ENCODE measurements at places on chromosomes 7 and 10.

DNA sequence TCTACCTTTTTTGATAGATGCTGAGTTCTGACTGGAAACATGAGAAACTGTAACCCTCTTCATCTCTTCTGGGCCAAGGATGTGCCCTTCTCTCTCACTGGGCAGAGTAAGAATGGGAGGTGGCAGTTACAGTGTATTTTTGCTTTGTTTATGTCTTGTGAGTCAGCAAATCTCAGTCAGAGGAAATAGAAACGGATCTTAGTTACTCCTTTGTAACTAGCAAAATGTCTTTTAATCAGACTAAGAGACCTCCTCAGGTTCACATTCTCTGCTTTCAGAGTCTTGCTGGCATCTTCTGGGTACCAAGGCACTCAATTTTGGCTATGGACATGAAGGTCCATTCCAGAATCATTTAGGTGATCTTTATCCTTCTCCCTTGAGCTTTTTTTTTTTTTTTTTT, 70.9 kb downstream of the HHEX start:
- no peak for DNase-seq

- DNase-seq, result no peak
Measured at GRCh38 chr10:45466784-45467183, 92.8 kb downstream of the ALOX5 start.

DNA sequence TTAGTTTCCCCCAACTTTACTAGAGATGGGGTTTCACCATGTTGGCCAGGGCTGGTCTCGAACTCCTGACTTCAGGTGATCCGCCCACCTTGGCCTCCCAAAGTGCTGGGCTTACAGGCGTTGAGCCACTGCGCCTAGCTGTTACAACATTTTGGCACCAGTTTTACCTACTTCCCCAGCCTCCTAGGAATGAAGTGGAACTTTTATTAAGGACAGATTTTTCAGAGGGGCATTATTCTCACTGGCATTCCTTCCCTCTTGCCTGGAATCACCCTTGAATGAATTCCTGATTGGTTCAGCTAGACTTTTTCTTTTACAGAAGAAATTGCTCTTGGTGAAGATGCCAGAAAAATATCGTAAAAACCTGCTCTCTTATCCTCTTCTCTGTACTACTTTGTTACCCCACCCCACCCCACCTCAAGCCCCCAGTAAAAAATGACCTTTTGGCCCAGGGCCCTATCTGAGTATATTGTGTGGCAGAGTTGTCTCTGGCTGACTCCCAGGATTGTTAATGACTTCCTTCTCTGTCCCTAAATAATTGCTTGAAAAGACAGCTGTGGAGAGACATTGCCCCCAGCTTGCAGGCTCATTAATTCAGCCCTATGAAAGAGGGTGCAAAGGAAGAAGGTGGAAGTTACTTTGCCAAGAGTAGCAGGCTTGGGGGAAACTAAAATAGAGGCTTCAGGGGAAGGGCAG, 189.6 kb downstream of the AUTS2 start:
- no peak for DNase-seq

DNA sequence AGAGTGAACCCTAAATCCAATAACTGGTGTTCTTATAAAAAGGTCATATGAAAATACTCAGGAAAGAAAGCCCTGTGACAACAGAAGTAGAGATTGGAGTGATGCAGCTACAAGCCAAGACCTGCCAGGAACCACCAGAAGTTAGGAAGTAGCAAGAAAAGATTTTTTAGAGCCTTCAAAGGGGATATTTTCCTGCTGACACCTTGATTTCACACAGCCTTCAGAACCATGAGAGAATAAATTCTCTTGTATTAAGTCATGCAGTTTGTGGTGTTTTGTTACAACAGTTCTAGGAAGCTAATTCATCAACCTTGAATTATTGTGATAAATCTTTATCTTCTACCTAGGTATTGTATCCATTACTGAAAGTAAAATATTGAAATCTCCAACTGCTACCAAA, 81.0 kb downstream of the HYCC1 start:
- DNase-seq, result no peak

GRCh38 chr10:90856964-90857634, 740 bp downstream of the HTR7 start:
- DNase-seq, result no peak

DNA sequence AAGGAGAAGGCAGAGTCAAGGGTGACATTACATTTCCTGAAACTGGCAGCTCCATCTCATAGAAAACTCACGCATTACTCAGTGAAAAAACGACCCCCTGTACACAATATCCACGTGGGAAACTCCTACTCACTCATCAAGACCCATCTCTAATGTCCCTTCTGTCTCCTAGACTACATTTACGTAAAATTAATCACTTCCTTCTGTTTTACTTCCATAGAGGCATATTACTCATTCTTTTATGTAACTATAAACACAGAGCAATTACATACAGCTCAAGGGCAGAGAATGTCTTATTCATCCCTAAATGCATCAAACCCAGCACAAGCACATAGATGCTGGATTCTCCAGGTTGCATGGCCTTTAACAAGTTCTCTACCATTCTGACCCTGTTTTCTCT, 281.8 kb downstream of the KCNMA1 start:
- no peak for DNase-seq

GRCh38 chr10:29858702-29859267, 200.6 kb downstream of the JCAD start:
- no peak for DNase-seq

DNA sequence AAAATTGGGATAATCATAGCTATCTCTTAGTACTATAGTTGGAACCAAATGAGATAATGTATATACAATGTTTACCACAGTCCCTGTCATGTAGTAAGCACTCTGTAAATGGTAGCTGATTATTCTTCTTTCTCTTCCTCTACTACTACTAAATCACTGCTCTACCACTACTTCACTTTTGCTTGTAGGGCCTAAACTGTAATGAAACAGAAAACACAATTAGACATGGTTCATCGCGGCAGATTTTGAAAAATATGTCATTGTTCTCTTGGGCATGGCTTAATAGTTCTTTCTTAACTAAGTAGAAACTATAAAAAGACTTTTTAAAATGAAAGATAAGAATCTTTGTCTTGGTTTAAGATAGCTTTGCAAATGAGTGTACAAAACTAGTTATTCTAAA, 34.9 kb downstream of the R3HCC1L start:
- DNase-seq, result no peak

DNA sequence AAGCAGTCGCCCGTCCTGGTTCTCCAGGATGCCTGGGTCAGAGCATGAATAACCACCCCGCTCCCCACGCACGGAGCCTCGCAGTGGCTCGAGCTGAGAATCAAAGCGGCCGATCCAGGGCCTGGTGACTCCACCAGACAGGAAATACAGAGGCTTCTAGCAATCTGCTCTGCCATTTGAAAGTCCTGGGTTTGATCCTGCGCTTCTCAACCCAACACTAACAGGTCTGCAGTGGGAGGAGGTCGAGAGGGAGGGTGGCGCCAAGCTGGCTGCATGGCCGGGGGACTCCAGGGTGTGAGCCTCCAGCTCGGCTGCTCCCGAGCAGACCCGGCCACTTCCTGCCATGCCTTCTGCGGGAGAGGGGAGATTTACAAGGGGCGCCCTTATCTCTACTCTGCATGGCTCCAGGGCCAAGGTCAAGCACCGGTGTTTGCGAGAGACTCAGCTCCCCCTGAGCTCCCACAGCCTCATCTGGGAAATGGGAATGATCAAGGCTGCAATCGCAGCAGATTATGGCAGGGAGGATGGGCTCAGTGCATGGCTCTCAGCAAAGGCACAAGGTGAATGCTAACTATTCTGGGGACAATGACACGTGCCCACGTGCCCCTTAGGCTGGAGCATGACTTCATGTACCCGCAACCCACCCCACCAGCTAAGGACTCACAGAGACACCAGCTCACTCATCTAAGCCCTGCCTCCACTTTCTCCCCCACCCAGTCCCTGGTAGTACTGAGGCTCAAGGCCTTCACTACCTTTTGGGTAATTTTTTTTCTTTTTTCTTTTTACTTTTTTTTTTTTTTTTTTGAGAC, 73.9 kb upstream of the TNRC18 start:
- peak; percentile 59 for DNase-seq

- DNase-seq, result no peak
Measured at GRCh38 chr7:128447941-128448564, 7.6 kb upstream of the HILPDA start.

DNA sequence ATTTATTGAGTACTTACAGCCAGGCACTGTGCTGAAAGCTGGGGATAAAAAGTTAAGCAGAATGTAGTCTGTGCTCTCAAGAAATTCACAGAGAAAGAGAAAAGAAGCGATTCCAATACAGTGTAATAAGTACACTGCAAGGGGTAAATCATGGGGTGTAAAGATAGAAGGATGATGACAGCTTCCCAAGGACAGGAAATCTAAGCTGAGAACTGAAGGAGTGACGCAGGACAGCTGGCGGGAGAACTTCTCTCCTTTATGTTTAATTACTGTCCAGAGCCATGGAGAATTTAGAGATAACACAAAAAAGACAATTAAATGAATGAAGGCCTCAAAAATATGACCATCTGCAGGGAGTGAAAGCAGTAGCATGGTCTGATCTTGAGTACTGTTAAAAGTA, 34.8 kb downstream of the C7orf33 start:
- no peak for DNase-seq

DNA sequence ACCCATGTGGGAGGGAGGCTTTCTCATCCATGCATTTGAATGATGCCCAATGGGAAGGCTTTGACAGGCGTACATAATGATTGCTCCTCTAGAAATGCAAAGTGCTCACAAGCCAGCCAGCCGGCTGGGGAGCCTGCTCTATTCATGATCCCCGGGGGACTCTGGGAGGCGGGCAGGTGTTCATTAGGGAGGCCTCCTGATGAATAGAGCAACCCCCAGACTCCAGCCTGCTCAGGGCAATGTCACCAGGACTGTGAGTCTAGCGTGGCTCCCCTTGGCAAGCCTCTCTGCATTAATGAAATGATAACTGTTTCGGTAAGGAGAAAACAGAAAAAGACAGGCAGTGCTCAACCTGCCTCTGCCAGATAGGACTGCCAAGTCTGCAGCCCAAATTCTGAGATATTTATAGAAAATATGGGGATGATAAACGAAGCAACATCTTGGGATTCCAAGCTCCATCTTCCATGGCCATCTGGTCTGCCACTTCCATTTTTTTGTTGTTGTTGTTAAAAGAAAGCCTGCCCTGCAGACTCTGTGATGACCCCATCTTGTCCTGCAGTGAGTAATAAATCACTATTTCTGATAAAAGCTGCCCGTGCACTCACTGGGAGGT, 236.4 kb downstream of the PRPF18 start:
- DNase-seq, result no peak

DNA sequence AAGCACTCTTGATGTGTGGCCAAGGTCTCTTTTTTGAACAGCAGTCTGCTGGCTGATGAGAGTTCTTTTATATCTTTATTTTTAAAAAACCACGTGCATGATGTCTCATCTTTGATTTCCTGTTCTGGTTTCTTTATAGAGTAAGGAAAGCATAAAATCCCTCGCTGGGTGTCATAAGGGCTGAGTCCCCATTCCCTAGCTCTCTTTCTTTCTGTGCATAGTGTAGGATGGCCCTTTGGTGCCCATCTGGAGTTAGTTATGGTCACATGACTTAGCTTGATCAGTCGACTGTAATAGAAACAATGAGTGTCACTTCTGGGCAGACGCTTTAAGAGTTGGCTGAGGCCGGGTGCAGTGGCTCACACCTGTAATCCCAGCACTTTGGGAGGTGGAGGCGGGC, 38.5 kb downstream of the GHRHR start:
- no peak for DNase-seq

DNA sequence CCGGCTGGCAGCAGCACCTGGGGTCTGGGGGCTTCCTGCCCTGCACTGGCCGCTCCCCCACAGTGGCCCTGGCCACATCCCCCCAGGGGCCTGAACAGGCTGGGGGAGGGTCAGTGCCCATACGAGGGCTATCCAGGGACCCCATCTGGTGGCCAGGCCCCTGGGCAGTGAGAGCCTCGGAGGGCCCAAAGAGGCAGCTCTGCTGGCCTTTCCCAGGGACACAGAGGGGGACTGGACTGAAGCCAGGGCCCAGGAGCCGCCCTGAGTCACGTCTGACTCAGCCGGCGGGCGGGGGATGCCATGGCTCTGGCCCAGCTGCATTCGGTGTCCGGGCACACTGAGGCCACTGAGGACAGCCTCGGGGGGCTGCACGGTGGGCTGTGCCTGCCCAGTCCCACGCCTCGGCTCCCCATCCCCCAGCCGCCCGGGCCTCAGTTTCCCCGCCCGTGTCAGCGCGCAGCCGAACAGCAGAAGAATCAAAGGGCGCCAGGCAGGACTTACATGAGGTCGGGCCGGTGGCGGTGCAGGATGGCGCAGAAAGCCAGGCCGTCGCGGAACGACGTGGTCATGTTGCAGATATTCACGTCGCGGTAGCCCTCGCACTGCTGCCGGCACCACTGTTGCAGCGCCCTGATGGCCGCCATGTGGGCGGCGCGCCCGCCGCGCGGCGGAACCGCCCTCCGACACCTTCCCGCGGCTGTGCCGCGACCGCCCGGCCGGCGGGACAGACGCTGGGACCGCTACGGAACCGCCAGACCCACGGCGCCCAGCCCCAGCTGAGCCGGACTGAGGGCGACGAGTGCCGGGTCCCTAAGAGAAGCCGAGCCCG, at the start of gene MICALL2:
TSS of gene MICALL2 (minus strand) at position 788 of the 829 bp plus-strand sequence. CDS start at position 644, 144 bp downstream.
- DNase-seq, result peak; percentile 63

GRCh38 chr7:40356871-40357709, 222.3 kb downstream of the SUGCT start:
- DNase-seq, result no peak

- no peak for DNase-seq
Measured at GRCh38 chr10:18340496-18341051, 200.3 kb downstream of the CACNB2 start.

- DNase-seq, result no peak
Measured at GRCh38 chr10:124732931-124733570, 11.1 kb downstream of the FAM53B start.

DNA sequence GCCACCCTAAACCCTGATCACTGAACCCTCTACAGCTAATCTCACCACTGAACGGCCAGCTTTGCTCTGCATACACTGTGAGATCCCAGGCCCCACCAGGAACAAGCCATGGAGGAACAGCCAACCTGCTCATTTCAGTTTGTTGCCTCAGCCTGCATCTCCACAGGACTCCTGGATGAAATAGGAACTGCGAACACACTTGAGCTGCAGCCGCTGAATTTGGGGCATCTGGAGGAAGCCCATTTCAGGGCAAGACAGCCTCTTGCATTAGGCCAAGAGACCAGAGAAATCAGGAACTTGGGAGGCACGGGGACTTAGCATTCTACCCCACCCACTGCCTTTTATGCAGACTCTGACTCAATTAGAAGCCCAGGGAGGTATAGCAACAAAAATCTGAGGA, 14.5 kb upstream of the EGR2 start:
- no peak for DNase-seq

DNA sequence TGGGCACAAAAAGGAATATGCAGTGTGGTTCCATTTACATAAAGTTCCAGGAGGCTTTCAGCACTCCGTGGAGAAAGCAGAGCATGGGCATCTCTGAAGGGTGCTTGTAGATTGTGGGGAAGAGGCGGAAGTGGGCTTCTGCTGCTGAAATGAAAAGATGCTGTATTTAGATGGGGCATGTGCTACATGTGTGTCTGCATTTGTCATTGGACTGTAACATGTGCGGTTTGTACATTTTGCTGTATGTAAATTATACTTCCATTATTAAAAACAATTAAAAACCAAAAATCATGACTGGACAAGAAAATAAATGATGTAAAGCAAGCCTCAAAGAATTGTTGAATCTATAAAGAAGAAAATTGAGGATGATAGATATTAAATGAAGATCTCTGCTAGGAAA, 334.0 kb downstream of the WDR37 start:
- no peak for DNase-seq

- DNase-seq, result no peak
Measured at GRCh38 chr10:92997620-92998019, 63.0 kb upstream of the CYP26C1 start.

- no peak for DNase-seq
Measured at GRCh38 chr7:139124084-139124914, 14.8 kb upstream of the ZC3HAV1 start.

GRCh38 chr10:79118286-79119202, 49.8 kb downstream of the ZMIZ1 start:
- no peak for DNase-seq
